ENCODE measurements at places on chromosomes 7 and 10. TPM values are rescaled to one million over a fixed set of nuclear protein-coding genes. Genes with fewer than 3 reads are reported as not detected.

- no peak for DNase-seq
These were observed 90.7 kb downstream of the TFPI2 start for GRCh38 chr7:93799750-93800357.

The FFAR4 gene
- total RNA-seq: not detected

GRCh38 chr10:98029149-98030092 lies 1.0 kb downstream of the CRTAC1 start:
- no peak for DNase-seq

DNA sequence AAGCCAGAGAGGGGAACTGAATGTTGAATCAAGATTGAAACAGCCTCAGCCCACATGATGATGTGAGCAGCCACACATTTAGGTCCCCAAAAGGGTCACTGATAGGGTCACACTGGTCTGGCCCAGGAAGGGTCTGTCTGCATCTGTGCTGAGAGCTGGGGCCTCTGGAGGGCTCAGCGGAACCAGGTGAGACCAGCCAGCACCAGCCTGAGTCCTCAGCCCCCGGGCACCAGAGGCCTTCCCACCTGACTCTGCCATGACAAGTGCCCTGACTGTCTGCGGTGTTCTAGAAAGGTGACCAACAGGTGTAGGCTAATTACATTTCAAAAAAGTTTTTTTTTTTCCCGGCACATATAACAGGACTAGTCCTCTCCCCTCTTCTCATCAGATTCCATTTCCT lies 76.2 kb downstream of the WDR11 start:
- no peak for DNase-seq

DNA sequence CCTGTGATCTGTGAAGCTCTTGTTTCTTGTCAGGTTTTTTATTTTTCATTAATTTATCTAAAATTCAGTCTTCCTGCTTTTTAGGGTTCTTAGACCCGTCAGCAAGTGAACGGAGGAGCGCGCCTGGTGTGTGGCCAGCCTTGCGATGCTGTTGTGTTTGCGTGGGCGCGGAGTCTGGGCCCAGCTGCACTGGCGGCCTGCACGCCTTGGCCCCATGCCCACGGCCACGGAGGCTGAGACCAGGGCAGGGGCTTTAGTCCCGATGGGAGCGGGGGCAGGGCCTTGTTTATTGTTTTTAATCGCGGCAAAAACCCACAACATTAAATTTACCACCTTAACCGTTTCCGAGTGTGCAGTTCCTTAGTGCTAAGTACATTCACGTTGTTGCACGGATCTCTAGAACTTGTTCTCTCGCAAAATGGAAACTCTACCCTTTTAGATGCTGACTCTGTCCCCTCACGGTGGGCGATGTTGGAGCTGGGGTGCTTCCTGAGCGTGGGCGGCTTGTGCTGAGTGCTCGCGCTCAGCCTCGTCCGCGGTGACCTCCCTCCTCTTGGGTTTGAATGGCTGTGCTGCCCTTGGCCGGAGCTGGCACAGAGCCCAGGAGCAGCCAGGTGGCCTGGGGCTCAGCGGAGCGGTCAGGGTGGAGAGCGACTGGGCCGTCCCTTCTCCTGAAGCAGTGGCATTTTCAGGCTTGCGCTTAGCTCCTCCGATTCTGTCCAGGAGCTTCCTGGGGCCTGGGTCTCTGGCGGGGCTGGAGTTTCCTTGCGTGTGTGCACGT lies 69.1 kb downstream of the INPP5A start:
- no peak for DNase-seq

The GPR15LG gene
- total RNA-seq: not detected

The PIK3AP1 gene
- 5.6 TPM for total RNA-seq

- DNase-seq: no peak
These were observed 98.4 kb upstream of the FZD1 start for GRCh38 chr7:91165846-91166230.

DNA sequence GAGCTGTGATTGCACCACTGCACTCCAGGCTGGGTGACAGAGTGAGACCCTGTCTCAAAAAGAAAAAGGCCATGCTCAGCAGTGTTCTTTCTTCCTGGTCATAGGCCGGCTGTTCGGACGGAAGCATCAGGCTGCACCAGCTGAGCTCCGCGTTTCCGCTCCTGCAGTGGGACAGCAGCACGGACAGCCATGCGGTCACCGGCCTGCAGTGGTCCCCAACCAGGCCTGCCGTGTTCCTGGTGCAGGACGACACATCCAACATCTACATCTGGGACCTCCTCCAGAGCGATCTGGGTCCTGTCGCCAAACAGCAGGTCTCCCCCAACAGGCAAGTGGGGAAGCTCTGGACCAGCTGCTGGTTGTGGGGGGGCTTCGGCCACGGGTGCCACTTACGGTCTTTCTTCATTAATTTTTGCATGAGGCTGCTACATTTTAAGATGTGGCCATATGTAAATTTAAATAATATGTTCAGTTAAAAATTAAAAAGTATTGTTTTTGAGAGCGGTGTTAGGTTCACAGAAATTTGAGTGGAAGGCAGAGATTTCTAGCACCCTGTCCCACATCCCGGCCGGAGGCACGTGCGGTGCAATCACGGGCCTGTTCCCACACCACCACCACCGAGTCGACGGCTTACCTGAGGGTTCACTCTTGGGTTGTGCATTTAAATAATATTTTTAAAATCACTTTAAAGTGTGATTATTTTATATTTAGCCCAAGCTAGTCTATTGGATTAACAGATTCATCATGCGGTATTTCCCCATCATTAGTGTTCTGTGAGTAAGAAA lies 85.7 kb downstream of the DYNC2I1 start:
- no peak for DNase-seq

DNA sequence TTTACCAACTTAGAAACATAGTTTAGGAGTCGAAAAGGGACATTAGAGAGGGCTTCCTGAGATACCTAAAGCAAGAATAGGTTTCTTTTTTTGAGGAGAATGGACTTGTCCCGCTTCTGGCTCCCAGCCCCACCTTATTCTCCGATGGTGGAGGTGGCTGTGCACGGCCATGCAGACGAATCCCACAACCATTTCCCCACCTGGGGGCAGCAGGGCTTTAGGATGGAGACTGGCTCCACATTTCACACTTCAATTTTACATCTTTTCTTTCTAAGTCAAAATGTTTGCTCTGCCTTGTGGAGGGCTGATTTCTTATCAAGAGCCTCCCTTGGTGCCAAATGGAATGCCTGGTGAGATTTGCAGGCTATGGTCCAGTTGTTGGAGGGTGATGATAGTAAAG lies 118.5 kb downstream of the GLRX3 start:
- no peak for DNase-seq

The MOGAT3 gene
- not detected for total RNA-seq

DNA sequence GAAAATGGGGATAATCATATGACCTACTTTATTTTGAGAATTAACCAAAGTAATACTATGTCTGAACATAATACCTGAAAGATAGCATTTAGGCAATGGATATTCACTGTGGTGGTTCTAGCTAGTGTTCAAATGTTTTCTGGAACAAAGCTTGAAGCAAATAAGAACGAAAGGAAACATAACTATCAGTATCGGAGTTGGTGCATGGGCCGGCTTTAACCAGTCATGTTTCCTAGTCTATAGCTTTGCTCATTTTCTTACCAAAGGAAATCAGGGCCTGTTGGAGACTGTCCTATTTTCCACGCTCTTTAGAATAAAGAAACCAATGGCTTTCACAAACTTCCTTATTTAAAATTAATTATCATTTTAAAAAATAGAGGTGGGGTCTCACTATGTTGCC lies 8.9 kb downstream of the IL2RA start:
- DNase-seq: no peak

The ECHDC3 gene
- total RNA-seq: 5.6 TPM

GRCh38 chr7:99666013-99666395 lies 13.8 kb downstream of the CYP3A5 start:
- no peak for DNase-seq

DNA sequence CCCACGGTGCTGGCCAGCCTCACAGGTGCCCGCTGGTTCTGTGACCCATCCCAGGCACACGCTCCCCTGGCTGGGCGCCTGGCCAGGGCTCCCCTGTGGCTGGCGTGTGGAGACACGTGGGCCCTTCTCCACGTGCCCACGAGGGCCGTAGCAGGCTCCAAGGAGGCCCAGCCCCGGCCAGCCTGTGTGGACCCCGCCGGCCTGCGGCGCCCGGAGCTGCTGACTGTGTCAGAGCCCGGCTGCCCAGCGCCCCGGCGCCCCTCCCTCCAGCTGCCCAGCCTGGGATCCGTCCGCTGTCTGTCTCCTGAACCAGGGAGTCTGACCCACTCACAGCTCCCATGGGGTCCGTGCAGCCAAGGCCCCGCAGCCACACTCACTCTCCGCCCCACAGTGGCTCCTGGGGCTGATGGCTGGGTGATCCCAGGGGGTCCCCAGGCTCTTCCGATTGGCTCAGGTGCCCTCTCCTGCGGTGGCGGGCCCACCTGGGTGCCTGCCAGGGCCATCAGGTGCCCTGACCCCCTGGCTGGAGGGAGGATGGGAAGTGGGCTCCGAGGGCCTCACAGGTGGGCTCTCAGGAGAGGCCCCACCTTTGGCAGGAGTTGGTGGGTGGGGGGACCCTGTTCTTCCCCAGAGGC lies 9.6 kb downstream of the TMEM184A start:
- DNase-seq: no peak

- DNase-seq: no peak
These were observed 163.6 kb downstream of the GNAI1 start for GRCh38 chr7:80298201-80298600.

All from occipital lobe (tissue), 3 donors.